ENCODE measurements at places on chromosomes 4 and X.
A peak's percentile ranks its signal among the peaks of the same experiment; 100 is the strongest.

GRCh38 chr4:38868059-38868960 is 704 bp downstream of the FAM114A1 start:
- no peaks in the 10 kb centered on the region for H3K27me3 ChIP-seq
- DNase-seq = peak; percentile 20
- H3K27ac ChIP-seq = peak overlapping the region; percentile 79

DNA sequence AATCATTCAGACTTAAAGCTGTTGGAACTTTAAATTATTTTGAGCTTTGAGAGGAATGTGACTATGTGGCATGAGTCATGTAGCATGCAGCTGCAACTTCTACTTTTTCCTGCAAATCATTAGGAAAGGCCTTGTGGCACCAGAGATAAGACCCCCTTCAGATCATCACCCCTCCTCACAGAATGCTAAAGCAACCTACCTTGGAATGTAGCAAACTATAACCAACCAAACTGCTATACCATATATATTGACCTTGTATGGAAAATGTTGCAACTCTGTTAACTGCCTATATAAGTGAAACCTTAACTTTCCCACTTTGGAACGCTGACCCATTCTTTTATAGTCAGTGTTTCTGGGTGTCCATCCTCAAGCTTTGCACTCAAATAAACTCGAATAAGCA is 32.0 kb downstream of the ATXN3L start:
- peak overlapping the region; percentile 72 for H3K27ac ChIP-seq
- H3K4me1 ChIP-seq = peaks cover 8% of the 10 kb centered on the region
- H3K27me3 ChIP-seq = no peaks in the 10 kb centered on the region
- no peaks in the 10 kb centered on the region for H3K36me3 ChIP-seq
- peak; percentile 19 for DNase-seq

DNA sequence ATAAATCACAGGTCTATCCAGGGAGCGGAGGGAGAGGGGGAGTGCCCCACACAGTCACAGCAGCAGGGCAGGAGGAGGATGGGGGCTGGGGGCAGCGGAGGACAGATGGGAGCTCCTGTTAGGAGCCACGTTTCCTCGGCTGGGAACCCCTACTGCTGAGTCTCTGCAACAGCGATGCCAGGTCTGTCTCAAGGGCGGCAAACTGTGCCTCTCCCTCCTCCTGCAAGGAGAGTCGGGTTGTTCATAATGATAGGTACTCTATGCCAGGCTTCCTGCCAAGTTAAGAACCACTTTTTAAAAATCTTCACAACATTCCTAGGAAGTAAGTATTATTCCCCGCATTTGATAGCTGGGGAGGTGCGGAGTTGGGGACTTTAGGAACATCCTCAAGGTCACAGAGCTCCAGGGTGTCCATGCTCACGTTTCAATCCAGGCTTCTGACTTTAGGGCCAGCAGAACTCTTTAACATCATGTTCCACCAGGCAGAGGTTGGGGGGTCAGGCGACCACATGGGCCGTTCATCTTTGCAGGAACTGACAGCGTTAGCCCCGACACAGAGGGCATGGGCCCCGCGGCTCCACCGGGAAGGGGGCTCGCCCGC is 98.3 kb upstream of the MAML3 start:
- no peak for DNase-seq
- H3K27me3 ChIP-seq = peaks cover 15% of the 10 kb centered on the region
- no peaks in the 10 kb centered on the region for H3K36me3 ChIP-seq
- H3K27ac ChIP-seq = no peak overlapping the region
- no peak overlapping the region for H3K4me3 ChIP-seq

DNA sequence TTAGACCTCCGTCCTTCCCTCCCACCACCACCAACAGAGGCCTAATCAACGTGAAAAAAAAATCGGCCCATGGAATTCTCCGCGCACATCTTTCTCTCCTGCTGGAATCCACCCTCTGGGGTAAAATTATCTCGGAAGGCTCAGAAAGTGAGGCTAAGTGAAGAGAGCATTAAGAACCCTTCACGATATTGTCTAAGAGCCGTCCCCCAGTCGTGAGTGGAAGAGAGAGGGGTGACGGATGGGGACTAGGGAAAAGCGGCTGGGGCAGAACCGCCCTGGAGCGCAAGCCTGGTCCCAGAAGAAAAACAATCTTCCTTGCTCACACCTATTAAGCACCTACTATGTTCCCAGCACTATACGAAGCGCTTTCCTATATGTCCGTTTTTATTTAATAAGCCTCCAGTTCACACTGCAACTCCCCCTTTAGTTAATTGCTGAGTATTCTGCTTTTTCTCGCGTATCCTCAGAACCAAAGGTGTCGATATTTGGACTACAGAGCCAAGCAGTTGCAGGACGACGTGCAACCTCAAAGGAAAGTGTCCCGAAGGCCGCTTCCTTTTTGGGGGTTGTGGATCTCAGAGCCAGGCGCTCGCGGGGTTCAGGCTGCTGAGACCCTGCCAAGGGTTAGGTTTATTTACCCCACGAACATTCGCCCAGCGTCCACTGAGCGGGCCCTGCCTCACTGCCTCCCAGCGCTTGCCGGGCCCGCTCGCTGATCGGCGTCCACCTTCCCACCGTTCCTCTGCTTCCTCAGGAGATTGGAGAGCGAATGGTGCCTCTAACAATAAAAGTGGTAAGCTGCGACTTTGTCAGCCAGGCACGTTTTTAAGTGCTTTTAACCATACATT is 889 bp downstream of the MGARP start:
- no peaks in the 10 kb centered on the region for H3K36me3 ChIP-seq
- no peak overlapping the region for H3K27ac ChIP-seq
- H3K4me1 ChIP-seq = no peaks in the 10 kb centered on the region
- H3K27me3 ChIP-seq = no peaks in the 10 kb centered on the region

- no peak overlapping the region for H3K27ac ChIP-seq
- DNase-seq = no peak
- no peak overlapping the region for H3K4me3 ChIP-seq
- H3K4me1 ChIP-seq = no peaks in the 10 kb centered on the region
- 0 out of 2 replicates have a peak, but pooled peaks cover 4% of the 10 kb centered on the region for H3K27me3 ChIP-seq
Observed at GRCh38 chr4:151962138-151962823, 201.5 kb upstream of the GATB start.

DNA sequence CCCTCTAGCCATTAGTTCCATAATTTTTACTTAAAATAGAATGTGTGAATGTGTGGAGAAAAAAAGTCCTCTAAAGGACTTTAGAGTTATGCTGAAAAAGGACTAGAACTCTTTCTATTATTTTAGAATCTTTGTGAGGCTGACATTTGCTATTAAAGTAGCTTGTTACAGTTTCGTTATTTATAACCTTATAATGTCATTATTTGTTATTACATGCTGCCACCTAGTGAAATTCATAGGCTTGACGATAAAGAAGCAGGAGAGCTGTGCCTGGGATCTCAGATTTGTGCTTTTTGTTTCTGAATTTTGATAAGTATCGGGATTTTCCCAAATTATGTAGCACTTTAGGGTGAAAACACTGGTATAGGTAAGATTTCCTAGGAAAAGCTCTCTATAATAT is 38.5 kb upstream of the TAPT1 start:
- no peak for DNase-seq
- no peak overlapping the region for H3K27ac ChIP-seq
- no peaks in the 10 kb centered on the region for H3K4me1 ChIP-seq
- H3K4me3 ChIP-seq = no peak overlapping the region
- H3K27me3 ChIP-seq = no peaks in the 10 kb centered on the region

DNA sequence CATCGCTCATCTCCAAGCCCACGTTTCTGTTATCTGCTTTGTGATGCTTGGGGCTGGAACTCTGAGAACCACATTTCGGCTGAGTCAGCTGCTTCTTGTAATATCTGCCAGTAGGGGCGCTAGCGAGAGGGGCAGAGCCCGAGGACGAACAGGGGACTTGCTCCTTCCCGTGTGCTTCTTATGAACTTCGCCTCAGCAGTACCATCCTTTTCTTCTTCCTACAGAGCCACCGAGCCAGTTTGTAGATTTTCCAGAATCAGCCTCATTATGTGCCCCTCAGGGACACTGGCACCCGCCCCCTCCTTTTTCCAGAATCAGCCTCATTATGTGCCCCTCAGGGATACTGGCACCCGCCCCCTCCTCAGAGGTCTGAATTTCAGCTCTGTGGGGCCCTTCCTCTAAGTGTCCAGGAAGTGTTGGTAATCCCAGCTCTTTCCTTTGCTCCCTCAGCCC is 441.7 kb upstream of the RASGEF1B start:
- H3K36me3 ChIP-seq = no peaks in the 10 kb centered on the region
- no peaks in the 10 kb centered on the region for H3K27me3 ChIP-seq
- DNase-seq = peak; percentile 80
- no peaks in the 10 kb centered on the region for H3K4me1 ChIP-seq

GRCh38 chr4:40275065-40275730 is 59.9 kb upstream of the CHRNA9 start:
- no peak overlapping the region for H3K4me3 ChIP-seq
- no peaks in the 10 kb centered on the region for H3K36me3 ChIP-seq
- no peaks in the 10 kb centered on the region for H3K27me3 ChIP-seq
- H3K4me1 ChIP-seq = no peaks in the 10 kb centered on the region

DNA sequence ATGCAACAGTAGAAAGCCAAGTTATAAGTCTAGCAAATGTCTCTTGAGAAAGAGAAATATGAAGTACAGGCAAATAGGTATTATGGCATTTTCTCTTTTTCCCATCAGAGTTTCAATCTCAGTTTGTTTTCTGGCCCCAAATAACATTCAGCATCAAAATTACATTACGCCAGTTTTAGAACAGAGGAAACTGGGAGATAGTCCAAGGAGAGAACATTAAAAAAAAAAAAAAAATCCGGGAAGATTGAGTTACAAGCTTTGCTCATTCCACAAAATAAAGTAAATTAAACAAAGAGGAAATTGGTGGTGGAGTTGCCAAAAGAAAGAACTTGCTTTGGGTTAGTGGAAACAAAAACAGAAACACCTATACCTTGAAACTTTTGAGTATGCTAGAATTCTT is 50.4 kb upstream of the IL13RA2 start:
- H3K27ac ChIP-seq = no peak overlapping the region
- no peaks in the 10 kb centered on the region for H3K4me1 ChIP-seq
- no peaks in the 10 kb centered on the region for H3K36me3 ChIP-seq

DNA sequence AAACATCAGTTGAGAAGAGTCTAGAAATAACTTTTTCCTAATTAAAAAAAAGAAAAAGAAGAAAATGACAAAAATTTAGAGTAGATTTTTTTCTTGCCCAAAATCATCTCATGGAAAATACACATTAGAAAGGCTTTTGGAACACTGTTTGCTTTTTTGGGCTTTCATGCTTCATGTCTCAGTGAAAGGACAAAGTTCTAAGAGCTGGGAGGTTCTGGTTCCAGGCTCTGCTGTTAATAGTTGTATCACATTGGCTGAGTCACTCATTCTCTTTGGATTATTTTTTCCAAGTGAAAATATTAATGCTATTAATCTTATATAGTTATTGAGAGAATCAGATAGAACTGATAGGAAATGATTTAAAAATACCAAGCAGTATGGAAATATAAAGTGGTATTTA is 32.9 kb upstream of the ETNPPL start:
- H3K27me3 ChIP-seq = peaks cover 18% of the 10 kb centered on the region
- no peak overlapping the region for H3K4me3 ChIP-seq
- no peak overlapping the region for H3K27ac ChIP-seq
- no peaks in the 10 kb centered on the region for H3K36me3 ChIP-seq
- no peak for DNase-seq

- H3K4me1 ChIP-seq = no peaks in the 10 kb centered on the region
- no peaks in the 10 kb centered on the region for H3K27me3 ChIP-seq
Observed at GRCh38 chr4:33395731-33396485, 2675.7 kb downstream of the PCDH7 start.

DNA sequence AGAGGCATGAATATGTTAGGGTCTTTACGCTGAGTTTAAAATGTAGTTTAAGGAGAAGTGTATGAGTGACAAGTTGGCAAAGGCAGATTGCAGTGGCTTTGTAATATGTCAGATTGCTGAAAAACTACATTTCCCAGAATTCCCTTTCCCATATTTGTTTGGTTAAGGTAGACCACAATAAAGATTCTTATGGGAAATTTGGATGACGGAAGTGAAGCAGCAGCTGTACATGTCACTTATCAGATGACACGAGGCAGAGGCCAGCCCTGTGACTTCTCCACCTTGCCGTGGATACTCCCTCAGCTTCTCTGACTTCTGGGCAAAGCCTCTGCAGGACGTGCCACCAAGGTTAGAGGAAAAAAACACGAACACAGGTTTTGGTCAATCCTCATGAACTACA is 229.7 kb upstream of the DKK2 start:
- H3K27me3 ChIP-seq = no peaks in the 10 kb centered on the region
- H3K27ac ChIP-seq = no peak overlapping the region
- H3K4me1 ChIP-seq = no peaks in the 10 kb centered on the region

- no peak for DNase-seq
- H3K27ac ChIP-seq = no peak overlapping the region
- H3K36me3 ChIP-seq = no peaks in the 10 kb centered on the region
- peaks cover 9% of the 10 kb centered on the region for H3K27me3 ChIP-seq
Observed at GRCh38 chr4:16056681-16057385, 27.0 kb downstream of the PROM1 start.

GRCh38 chr4:26131711-26132110 is 189.1 kb upstream of the RBPJ start:
- no peaks in the 10 kb centered on the region for H3K27me3 ChIP-seq
- no peaks in the 10 kb centered on the region for H3K4me1 ChIP-seq
- no peak overlapping the region for H3K4me3 ChIP-seq
- no peak overlapping the region for H3K27ac ChIP-seq
- no peaks in the 10 kb centered on the region for H3K36me3 ChIP-seq

GRCh38 chrX:38061335-38061734 is 55.0 kb downstream of the SYTL5 start:
- no peaks in the 10 kb centered on the region for H3K36me3 ChIP-seq
- no peak overlapping the region for H3K4me3 ChIP-seq
- no peaks in the 10 kb centered on the region for H3K27me3 ChIP-seq
- no peaks in the 10 kb centered on the region for H3K4me1 ChIP-seq

DNA sequence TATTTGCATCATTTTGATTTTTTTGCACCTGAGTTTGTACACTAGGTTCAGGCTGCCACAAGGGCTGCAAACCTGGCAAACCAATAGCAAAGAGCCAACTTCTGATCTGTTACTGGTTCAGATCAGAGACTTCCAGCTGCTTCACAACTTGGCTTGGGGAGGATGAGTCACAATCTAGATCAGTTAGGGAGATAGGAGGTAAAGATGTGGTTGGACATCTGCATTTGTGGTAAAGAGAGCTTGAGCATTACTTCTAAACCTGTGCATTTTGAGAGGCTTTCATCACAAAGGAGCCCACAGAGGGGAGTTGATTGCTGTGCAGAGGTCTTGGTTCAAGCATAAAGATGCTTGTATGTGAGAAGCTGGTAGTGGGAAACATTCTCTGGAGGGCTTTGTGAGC is 34.5 kb downstream of the LINC00632 start:
- no peaks in the 10 kb centered on the region for H3K4me1 ChIP-seq
- H3K4me3 ChIP-seq = no peak overlapping the region
- no peaks in the 10 kb centered on the region for H3K27me3 ChIP-seq
- no peaks in the 10 kb centered on the region for H3K36me3 ChIP-seq

GRCh38 chr4:5465956-5466355 is 242.4 kb downstream of the EVC2 start:
- H3K4me1 ChIP-seq = no peaks in the 10 kb centered on the region
- H3K4me3 ChIP-seq = no peak overlapping the region
- peaks cover 50% of the 10 kb centered on the region for H3K27me3 ChIP-seq
- no peak for DNase-seq
- H3K36me3 ChIP-seq = no peaks in the 10 kb centered on the region

GRCh38 chr4:147853706-147854105 is 121.8 kb downstream of the ARHGAP10 start:
- H3K4me1 ChIP-seq = no peaks in the 10 kb centered on the region
- no peak overlapping the region for H3K4me3 ChIP-seq
- no peak overlapping the region for H3K27ac ChIP-seq
- H3K36me3 ChIP-seq = no peaks in the 10 kb centered on the region
- H3K27me3 ChIP-seq = no peaks in the 10 kb centered on the region

Measured in K562 (cell line).